MV-4-11 (cell line): ENCODE measurements at places on chromosomes 12 and 14.

- DNase-seq = no peak
These were observed 188.7 kb downstream of the PRKD1 start for GRCh38 chr14:29738950-29739349.

DNA sequence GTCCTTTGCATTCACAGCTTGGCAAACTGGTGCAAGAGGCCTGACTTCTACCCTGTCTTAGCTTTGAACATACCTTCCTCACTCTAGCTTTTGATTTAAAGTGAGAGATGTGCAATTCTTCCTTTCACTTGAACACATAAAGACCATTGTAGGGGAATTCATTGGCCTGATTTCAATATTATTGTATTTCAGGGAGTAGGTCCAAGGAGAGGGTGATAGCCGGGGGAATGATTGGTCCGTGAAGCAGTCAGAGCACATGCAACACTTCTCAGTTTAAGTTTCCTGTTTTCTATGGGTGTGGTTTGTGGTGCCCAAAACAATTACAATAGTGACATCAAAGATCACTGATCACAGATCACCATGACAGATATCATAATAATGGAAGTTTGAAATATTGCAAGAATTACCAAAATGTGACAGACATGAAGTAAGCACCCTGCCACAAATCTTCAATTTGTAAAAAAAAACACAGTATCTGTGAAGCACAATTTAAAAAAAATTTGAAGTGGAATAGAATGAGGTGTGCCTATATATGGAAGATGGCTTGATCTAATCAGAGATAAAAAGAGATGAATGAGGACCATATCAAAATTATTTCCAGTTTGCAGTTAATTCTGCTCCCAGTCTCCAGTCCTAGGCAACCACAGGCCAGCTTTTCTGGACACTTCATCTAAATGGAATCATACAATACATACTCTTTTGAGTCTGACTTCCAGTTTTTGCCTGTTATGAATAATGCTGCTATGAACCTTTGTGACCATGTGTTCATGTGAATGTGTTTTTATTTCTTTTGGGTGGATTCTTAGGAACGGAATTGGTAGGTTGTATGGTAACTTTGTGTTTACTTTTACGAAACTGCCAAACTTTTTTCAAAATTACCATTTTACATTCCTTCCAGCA is 23.2 kb downstream of the BORCS5 start:
- peak; percentile 47 for DNase-seq

DNA sequence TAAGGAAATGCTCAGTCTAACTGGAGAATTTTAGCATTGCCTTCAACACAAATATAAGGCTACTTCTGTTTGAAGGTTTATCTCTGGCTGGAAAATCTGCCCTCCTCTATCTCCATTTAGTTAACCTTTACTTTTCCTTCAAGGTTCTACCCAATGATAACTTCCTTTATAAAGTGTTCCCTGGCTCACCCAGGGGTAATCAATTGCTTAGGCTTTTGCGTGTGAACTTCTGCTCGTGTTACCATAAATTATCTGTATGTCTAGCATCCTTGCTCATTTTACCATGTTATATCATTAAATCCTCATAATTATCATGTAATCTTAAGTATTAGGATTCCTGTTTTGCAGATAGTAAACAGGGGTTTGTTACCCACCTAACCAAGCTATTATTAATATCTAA is 114.3 kb upstream of the FGD4 start:
- no peak for DNase-seq

DNA sequence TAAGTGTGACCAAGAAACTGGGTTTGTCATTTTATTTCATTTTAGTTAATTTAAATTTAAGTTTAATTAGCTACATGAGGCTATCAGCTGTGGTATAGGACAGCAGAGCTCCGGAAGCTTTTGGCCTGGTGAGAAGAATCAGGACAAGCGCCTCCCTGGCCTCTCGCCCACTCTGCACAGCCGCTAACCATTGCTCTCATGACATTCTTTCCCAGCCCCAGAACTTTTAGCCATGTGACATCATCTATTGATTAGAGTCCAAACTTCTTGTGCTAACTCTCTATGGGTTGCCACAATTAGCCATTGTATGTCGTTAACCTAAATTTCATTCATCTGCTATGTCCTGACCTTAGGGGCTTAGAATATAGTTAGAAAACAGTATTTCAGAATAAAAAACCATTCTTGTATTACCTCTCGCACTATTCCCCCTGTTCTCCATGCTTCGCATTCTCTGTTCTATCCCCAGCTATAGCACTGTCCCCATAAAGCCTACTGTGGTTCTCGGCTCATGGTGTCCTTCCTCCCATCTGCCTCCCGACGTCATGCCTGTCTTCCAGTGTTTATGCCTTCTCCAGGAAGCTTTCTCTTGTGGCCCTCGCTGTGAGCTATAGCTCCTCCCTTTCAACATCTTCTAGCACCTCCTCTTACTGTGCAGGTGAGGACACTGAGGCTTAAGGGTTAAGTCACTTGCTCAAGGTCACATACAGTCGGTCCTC is 23.5 kb downstream of the SSH1 start:
- DNase-seq = no peak

- no peak for DNase-seq
These were observed 6.3 kb upstream of the USP44 start for GRCh38 chr12:95557625-95558024.

GRCh38 chr14:45253754-45254310 is 830 bp upstream of the MIS18BP1 start:
- DNase-seq = peak; percentile 47

DNA sequence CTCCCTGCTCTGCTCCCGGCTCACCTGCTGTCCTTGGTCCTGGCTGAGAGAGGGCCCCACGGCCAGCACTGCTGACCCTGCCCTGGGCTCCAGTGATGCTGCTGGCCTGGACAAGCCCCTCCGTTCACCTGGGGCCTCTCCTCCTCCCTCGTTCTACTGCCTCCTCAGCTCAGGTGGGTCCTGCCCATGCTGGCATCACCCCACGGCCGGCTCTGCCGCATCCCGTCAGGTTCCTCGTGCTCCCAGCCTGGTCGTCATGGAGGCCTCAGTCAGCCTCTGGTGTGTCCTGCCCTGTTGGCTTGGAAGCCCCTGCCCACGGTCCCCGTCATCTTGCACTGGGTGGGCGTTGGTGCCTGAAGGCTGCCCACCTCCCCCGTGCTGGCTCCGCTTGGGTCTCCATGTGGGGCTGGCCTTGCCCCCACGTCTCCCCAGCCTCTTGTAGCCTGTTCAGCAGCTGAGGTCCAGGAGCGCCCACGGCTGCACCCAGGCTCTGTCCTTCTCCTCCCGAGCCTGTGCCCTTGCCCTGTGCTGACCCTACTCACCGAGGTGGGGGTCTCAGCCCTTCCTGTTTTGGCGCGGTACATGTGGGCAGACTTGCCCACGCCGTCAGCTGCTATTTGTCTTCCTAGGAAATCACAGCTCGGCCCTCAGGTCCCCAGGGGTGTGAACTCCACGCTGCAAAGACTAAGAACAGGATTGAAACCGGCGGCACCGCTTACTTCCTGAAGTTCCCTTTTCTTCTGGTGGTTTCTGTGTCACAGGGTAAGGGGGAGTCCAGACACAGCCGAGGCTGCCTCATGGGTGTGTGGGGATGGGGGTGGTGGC is 121.6 kb downstream of the TMEM121 start:
- DNase-seq = no peak

DNA sequence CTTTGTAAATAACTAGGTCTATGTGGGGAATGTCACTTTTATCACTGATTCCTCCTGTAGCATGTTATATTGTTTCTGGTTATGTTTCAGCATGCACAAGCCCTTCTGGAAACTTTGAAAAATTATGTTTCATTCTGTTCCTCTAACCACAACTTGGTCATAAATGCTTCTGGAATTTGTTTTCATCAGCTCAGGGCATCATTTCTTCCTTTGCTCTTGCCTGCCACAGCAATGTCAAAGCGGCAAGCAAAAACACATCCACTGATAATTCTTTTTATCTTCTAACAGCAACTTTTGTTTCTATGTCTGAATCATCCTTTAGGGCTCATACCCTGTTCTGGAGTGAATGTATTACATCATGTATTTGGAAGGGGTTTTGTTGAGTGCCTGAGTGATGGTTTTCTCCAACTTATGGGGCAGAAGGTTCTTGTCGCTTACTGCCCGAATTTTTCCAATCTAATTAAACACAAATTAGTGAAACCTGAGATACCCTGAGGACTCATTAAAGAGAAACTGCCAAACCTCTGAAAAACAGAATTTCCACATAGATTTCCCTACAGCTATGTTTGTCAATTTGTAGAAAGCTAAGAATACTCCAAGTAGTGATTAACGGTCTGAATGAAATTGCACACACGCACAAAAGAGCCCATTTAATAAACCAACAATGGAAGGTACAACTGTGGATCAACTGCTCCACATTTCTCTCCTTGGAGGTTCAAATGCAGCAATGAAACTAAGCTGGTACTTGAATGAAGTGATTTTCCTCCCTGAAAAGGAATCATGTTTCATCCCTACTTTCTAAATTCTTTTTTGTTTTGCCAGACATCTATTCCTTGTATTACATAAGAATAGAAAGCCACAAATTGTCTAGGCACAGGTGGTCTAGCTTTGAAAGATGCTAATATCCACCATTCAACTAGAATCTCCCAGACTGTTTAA is 173.5 kb upstream of the KRR1 start:
- no peak for DNase-seq

DNA sequence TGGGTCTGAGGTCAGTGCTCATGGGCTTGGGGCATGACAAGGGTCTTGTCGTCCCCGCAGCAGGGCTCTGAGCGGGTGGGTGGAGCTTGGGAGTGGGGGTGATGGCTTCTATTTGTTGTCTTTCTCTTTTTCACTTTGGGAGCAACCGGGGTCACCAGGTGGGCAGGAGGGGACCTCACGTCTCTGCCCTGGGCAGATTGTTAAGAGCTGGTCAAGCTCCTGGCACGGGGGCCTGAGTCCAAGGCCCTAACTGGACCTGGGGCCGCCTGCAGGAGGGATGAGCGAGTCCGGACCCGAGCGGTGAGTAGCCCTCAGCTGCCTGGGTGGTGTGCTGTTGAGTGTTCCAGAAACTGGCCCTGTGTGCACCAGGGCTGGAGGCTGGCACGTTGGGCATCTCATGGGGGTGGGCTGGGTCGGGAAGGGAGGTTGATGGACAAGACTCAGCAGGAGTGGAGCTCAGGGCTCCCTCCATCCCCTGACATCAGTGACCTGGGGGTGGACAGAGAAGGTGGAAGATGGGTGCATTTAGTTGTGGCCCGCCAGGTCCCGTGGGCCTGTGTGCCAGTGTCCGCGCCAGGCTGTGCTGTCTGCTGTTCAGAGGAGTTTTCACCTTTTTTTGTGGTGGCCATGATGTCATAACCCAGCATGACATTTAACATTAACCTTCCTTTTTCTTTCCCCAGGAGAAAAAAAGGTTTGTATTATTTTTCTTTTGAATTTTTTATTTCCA is 27.5 kb downstream of the RTL1 start:
- DNase-seq = no peak

DNA sequence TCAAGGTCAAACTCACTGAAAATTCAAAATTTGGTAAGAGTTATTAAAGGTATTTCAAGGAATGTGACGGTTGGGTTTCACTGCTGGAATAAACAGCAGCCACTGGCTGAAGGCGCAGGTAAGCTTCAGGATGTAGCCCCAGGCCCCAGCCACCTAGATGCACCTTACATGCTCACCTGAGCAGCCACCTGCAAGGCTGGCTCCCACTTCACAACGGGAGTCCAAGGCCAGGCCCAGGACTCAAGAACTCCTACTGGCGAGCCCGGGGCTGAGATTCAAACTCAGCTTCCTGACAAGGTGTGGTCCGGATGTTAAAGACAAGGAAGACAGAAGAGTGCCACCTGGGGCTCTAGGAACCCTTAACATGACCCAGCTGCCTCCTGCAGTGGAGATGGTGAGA is 78.4 kb downstream of the ITPK1 start:
- no peak for DNase-seq

GRCh38 chr12:117053050-117053400 is 46.2 kb downstream of the TESC start:
- no peak for DNase-seq

DNA sequence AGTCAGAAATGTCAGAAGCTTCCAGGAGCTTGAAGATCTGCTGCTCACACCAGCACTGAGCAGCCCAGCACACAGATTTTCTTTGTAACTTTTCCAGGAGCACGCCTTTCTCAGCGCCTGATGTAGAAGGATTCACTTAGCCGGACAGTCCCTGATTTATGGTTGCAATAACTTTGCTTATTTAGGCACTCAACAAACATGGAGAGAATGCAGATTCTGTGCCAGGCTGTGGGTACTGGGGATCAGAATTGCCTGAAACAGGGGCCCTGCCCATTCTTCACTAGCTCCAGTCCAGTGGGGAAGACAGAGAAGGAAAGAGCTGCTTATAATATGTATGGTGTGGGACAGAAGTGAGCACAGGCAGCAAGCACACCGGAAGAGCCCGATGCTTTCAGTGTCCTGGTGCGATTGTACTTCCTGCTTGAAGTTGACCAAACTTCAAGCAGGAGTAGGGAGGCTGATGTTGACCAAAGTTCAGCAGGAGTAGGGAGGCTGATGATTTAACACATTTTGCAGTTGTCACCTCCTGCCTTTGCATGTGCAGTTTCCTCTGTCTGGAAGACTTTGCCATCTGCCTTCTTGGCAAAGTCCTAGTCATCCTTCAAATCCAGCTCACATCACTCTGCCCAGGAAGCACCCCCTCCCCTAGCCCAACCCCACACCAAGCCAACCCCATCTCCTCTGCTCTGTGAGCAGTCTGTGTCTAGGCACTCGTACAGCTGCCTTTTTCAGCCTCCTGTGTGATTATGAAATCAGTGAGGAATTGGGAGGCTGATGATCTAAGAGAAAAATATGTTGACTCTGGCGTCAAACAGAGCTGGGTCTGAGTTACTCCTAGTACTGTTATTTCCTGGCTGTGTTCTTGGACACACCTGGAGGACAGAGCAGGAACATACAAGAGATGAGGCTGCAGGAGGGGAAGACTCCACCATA is 12.0 kb upstream of the PRIMA1 start:
- DNase-seq = no peak

DNA sequence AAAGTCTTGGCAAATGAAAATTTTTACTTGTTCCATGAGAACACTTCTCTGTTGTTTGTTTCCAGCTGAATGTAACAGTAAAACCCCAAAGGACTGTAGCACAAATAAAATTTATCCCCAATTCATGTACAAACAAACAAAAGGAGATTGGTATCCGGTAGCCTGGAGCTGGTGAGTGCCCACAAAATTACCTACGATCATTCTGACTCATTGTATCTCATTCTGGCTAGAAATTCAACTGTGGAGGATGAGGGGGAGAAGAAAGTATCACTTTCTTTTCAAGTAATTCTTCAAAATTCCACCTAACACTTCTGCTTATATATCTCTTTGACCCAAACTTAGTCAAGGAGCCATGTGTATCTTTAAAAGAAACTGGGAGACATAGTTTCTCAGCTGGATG is 268.5 kb downstream of the ALG10B start:
- no peak for DNase-seq
